RKO (cell line): ENCODE measurements at places on chromosomes 3 and 15.

- no peak for DNase-seq
Measured at GRCh38 chr15:67745073-67746006, 80.0 kb upstream of the SKOR1 start.

GRCh38 chr3:171383206-171384018 lies 76.8 kb downstream of the TNIK start:
- no peak for DNase-seq

DNA sequence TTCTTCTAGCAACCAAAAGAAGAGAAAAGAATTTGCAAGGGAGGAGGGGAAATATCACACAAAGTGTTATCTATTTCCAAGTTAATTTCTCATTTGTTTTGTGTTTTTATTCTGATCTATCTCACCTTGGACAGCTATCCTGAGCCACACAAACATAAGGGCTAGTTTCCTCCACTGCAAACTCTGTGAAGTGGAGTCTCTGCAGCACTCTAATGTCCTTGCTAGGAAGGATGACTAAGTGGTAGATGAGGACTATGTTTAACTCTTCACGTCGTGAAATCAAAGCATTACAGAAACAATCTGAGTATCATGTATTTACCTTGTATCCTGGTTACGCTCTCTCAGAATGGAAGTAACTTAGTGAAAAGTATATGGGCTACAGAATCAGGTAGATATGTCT lies 33.9 kb upstream of the CHRM5 start:
- DNase-seq: no peak

GRCh38 chr3:176734146-176734545 lies 463.1 kb downstream of the TBL1XR1 start:
- no peak for DNase-seq

GRCh38 chr3:181567311-181568075 lies 144.2 kb upstream of the SOX2 start:
- DNase-seq: no peak

DNA sequence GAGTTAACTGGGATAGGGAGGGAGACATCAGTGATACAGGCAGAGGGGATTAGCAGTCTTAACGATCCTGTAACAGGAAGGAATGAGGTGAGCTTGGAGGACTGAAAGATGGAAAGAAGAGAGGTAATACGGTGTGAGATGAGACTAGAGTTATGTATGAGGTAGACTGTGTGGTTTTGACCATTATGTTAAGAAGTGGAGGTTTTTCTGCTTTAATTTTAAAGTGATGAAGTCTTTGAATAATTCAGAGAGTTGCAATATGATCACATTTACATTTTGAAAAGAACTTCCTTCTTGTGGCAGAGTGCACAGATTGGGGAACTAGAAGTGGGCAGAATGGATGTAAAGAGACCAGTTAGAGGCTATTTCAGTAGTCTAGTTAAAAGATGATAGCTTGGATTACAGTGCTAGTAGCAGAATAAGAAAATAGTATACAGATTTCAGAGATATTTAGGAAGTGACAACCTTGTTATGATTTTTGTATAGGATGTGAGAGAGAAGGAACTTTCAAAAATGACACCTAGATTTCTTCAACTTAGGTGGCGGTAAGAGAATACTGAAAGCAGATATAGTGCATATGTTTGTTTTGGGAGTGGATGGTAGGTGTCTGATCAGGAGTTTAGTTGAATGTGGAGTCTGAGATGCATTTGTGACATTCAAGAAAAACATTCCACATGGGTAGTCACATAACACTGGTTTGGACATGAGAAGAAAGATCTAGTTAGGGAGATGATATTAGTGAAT lies 40.5 kb downstream of the STT3B start:
- DNase-seq: no peak

DNA sequence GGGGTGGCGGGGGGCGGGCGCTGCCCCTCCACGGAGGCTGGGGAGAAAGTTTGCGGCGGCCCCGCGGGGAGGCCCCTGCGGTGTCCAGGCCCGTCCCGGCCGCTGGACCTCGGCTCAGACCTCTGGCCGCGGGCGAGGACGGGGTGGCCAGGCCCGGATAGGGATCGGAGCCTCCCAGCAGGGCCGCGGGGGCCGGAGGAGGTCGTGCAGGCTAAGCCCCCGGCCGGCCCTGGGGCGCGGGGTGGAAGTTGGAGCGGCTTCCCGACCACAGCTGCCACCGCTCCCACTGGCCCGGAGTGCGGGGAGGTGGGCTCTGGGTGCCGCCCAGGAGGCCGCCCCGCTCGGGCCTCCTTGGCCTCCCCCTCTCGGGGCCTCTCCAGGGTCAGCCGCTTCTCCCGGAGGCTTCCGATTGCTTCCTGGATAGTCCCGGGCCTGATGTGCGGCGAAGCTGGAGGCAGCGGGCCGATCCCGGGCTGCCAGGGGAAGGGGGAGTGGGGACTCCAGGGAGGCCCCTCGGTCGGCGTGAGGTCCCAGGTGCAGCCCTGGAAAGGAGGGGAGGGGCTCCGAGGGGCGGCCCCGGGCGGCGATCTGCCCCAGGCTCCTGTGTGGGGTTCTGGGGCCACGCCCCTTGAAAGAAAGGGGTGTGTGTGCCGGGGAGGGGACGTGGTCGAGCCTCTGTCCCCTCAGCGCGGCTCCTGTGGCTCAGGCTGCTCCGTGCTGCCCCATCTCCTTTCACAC lies 907 bp downstream of the PLXNA1 start:
- DNase-seq: peak; percentile 22

- no peak for DNase-seq
Measured at GRCh38 chr15:66611257-66612053, 45.7 kb upstream of the LCTL start.

DNA sequence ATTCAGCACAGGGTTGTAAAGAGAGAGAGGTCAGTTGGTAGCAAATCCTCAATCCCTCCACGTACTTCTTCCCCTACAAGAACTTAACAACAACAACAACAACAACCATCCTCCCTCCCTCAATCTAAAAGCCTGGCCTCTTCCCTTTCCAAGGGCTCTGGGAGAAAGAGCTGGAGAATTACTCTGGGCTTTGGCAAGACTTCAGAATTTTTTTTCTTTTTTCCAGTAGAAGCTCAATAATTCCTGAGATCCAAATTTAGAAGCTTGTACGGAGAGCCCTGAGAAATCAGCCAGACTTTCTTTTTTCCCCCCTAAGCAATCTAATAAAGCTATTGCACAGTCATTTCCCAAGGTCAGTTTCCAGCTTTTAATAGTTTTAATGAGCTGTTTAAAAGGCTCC lies 95.8 kb upstream of the CACNA2D3 start:
- no peak for DNase-seq
